ENCODE measurements at places on chromosomes 5 and 9. TPM values are rescaled to one million over a fixed set of nuclear protein-coding genes. Genes with fewer than 3 reads are reported as not detected.
A peak's percentile ranks its signal among the peaks of the same experiment; 100 is the strongest.

GRCh38 chr9:113320051-113320450 is 16.9 kb upstream of the RNF183 start:
- no peak overlapping the region for H3K4me3 ChIP-seq
- no peak for DNase-seq
- H3K4me1 ChIP-seq = no peaks in the 10 kb centered on the region
- H3K27me3 ChIP-seq = no peaks in the 10 kb centered on the region

- H3K36me3 ChIP-seq = no peaks in the 10 kb centered on the region
- no peak overlapping the region for H3K27ac ChIP-seq
- H3K27me3 ChIP-seq = peaks cover 6% of the 10 kb centered on the region
These were observed 28.4 kb downstream of the NR2F1 start for GRCh38 chr5:93611273-93611975.

DNA sequence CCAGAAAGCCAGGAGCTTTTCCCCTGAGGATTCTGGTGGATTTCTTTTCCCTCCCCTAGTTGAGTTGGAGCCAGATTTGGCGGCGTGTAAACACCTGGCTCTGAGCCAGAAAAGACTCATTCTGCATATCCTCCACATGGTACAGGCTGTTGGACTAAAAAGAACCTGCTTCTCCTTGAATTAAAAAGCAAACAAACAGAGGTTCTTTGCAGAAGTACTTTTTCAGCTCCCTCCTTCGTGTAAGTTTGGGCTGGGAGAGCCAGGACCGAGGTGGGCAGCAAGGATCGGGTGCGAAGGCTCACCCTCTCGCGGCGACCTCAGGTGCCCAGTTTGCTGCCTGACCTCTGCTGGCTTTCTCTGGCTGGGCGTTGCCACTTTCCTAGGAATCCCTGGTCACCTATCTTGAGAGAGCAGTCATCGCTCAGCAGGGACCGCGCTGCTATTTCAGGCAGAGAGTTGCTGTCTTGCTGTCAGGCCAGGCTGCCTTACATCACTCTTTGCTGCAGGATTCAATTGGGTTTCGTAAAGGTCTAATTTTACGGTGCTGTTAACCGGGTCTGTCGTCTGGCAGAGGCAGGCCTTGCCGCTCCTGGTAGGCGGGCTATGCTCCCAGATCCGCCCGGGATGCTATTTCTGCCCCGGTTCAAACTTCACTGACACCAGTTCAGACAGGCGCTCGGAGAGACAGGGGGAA is 3.2 kb downstream of the PAPPA start:
- peak overlapping the region; percentile 78 for H3K4me3 ChIP-seq
- peak; percentile 92 for DNase-seq
- H3K27me3 ChIP-seq = no peaks in the 10 kb centered on the region
- peak overlapping the region; percentile 79 for H3K27ac ChIP-seq
- peaks cover 16% of the 10 kb centered on the region for H3K4me1 ChIP-seq
- H3K36me3 ChIP-seq = no peaks in the 10 kb centered on the region

The C5orf52 gene
- not detected for total RNA-seq

The FKBP15 gene
- 12.8 TPM for total RNA-seq

- H3K4me1 ChIP-seq = no peaks in the 10 kb centered on the region
- H3K4me3 ChIP-seq = no peak overlapping the region
- H3K27ac ChIP-seq = no peak overlapping the region
These were observed 84.0 kb downstream of the MAST4 start for GRCh38 chr5:66680221-66680620.

The FOXD4L4 gene
- 0.26 TPM for total RNA-seq

The SPINK4 gene
- total RNA-seq = not detected

GRCh38 chr9:86671018-86671417 is 276.3 kb downstream of the GAS1 start:
- no peak for DNase-seq
- H3K27ac ChIP-seq = no peak overlapping the region
- no peak overlapping the region for H3K4me3 ChIP-seq

The SH3PXD2B gene
- 21.1 TPM for total RNA-seq

GRCh38 chr5:99644822-99645221 is 716.0 kb upstream of the CHD1 start:
- H3K4me3 ChIP-seq = no peak overlapping the region
- H3K27me3 ChIP-seq = no peaks in the 10 kb centered on the region
- H3K27ac ChIP-seq = no peak overlapping the region
- H3K36me3 ChIP-seq = no peaks in the 10 kb centered on the region
- DNase-seq = no peak
- no peaks in the 10 kb centered on the region for H3K4me1 ChIP-seq

GRCh38 chr9:19481121-19481870 is 72.5 kb downstream of the ACER2 start:
- H3K36me3 ChIP-seq = no peaks in the 10 kb centered on the region
- DNase-seq = no peak
- H3K27me3 ChIP-seq = peaks cover 11% of the 10 kb centered on the region
- no peak overlapping the region for H3K27ac ChIP-seq
- H3K4me1 ChIP-seq = no peaks in the 10 kb centered on the region

- H3K27me3 ChIP-seq = no peaks in the 10 kb centered on the region
- no peak overlapping the region for H3K27ac ChIP-seq
- DNase-seq = no peak
- H3K4me1 ChIP-seq = peaks cover 5% of the 10 kb centered on the region
These were observed 30.0 kb upstream of the IL6ST start for GRCh38 chr5:56024810-56025150.

GRCh38 chr9:126605792-126606482 is 7.8 kb upstream of the LMX1B start:
- H3K27me3 ChIP-seq = peaks cover 25% of the 10 kb centered on the region
- H3K4me3 ChIP-seq = no peak overlapping the region
- H3K4me1 ChIP-seq = no peaks in the 10 kb centered on the region
- no peak overlapping the region for H3K27ac ChIP-seq
- no peaks in the 10 kb centered on the region for H3K36me3 ChIP-seq

GRCh38 chr5:143231973-143232812 is 171.3 kb downstream of the NR3C1 start:
- no peaks in the 10 kb centered on the region for H3K27me3 ChIP-seq
- H3K27ac ChIP-seq = peak overlapping the region; percentile 19
- DNase-seq = no peak
- peaks cover 10% of the 10 kb centered on the region for H3K4me1 ChIP-seq
- H3K4me3 ChIP-seq = no peak overlapping the region

DNA sequence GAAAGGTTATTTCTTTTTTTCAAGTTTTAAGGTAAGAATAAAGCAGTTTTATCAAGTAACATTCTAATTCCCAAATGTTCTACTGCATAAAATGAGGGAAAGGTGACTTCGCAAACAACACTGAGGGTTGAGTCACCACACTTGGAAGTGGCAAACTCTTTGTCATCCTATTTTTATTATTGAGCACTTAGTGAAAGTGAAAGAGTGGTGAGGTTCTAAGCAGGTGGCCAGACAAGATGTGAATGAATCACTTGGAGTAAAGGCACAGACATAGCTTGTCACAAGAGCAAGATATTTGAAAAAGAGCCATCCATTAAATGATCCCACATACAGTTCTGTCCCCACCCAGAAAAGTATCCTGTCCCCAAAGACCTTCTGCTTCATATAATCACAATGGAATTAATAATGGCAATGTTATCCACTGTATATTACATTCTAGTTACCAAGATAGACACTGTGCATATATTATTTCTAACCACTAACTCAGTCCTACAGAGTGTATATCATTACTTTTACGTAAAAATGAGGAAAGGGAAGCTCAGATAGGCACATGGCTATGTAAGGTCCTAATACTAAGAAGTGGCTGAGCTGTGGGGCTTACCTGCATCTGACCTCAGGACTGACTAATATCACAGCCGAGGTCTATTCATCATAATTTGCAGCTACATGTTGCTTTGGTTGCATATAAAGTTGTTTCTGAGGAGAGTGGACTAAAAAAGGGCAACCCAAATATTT is 730.4 kb upstream of the MEF2C start:
- H3K4me1 ChIP-seq = no peaks in the 10 kb centered on the region
- no peaks in the 10 kb centered on the region for H3K27me3 ChIP-seq
- H3K4me3 ChIP-seq = no peak overlapping the region
- H3K36me3 ChIP-seq = no peaks in the 10 kb centered on the region
- peak; percentile 30 for DNase-seq
- H3K27ac ChIP-seq = no peak overlapping the region

DNA sequence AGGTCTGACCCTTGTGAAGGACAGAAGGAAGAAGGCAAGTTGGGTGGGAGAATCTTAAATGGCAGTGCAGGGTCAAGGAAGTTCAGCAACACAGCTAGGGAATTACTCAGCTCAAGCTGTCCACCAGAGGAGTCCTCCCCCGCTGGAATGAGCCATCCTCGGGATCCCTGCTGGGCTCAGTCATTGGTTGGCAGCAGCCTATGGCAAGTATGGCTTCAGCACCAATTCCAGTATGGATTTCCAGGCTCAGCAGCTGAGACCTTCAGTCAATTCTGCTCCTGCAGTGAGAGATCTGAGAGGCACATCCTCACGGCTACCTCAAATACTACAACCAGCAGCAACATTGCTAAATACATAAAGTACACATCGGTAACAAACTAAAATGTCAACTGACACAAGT is 280.6 kb upstream of the PIK3R1 start:
- no peak overlapping the region for H3K4me3 ChIP-seq
- H3K36me3 ChIP-seq = no peaks in the 10 kb centered on the region
- no peaks in the 10 kb centered on the region for H3K4me1 ChIP-seq
- H3K27ac ChIP-seq = no peak overlapping the region
- H3K27me3 ChIP-seq = no peaks in the 10 kb centered on the region

GRCh38 chr9:96509848-96510247 is 59.9 kb downstream of the HABP4 start:
- peaks cover 1% of the 10 kb centered on the region for H3K36me3 ChIP-seq
- no peak overlapping the region for H3K4me3 ChIP-seq
- no peak for DNase-seq

GRCh38 chr9:88164850-88165249 is 26.6 kb upstream of the SPATA31C2 start:
- H3K4me1 ChIP-seq = no peaks in the 10 kb centered on the region
- H3K27ac ChIP-seq = no peak overlapping the region
- H3K36me3 ChIP-seq = no peaks in the 10 kb centered on the region
- H3K27me3 ChIP-seq = no peaks in the 10 kb centered on the region
- no peak for DNase-seq
- no peak overlapping the region for H3K4me3 ChIP-seq

The SLC6A7 gene
- total RNA-seq = not detected

DNA sequence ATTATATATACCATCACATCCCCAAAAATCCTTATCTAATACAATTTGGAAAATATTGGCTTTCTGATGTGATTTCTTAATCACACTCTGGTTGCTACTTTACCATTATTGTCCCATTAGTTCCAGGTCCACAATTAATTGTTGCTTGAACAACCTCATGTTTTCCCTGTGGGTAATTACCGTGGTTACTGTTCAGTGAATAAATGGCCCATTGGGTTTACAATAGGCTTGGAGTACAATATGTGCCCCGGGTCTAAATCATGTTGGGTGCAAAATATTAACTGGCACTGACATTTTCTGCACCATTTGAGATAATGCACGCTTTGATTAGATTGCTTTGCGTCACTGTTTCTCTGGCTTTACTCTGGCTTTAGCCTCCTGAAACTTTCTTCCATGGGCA is 163.7 kb downstream of the GABBR2 start:
- H3K36me3 ChIP-seq = no peaks in the 10 kb centered on the region
- no peak for DNase-seq
- H3K4me3 ChIP-seq = no peak overlapping the region
- no peaks in the 10 kb centered on the region for H3K27me3 ChIP-seq
- H3K27ac ChIP-seq = no peak overlapping the region
